ENCODE measurements at places on chromosomes 6 and 20.

- peak; percentile 77 for DNase-seq
These were observed 235.2 kb downstream of the SYNE1 start for GRCh38 chr6:152401978-152402377.

DNA sequence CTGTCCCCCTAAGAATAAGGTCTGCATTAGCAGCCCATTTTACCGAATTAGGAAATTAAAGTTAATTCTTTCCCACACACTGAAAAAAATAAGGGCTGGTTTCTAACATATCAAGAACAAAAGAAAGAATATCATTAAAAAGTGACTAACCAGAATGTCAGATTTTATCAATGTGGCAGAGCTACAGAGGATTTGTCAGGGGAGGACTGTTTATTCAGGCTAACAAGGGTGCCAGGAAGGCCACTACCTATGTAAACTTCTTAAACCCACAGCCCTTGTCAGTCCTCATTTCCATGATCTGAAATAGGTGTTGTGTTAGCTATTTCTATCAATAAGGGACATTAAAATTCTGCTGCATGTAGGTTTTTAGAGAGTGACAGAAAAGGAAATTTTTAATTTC lies 76.4 kb downstream of the BACH2 start:
- DNase-seq = no peak

- DNase-seq = peak; percentile 68
These were observed 277.7 kb upstream of the RIMS1 start for GRCh38 chr6:71608646-71609045.

DNA sequence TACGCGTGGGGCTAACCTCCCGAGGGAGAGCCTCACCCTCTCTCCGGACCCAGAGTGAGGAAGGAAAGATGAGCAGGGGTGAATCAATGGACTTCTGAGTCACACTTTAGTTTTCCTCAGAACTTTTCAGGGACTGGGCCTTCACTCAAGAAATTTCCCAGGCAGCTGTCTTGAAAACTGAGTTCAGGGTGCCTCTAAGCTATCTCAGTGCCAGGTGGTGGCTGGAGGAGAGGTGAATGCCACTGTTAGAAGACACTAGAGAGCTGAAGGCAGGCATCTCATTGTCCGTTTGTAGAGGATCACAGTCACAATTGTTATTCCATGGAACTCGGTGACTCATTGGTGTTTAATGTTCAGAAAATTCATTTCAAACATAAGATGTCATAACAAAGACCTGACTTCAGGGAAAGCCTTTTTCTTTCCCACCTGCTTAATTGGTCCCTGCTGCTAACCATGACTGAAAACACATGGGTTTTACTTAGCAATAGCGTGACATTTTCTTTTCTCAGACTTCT lies 5.3 kb upstream of the SERPINB6 start:
- peak; percentile 74 for DNase-seq

- no peak for DNase-seq
These were observed 108.9 kb downstream of the UST start for GRCh38 chr6:148855744-148856143.

DNA sequence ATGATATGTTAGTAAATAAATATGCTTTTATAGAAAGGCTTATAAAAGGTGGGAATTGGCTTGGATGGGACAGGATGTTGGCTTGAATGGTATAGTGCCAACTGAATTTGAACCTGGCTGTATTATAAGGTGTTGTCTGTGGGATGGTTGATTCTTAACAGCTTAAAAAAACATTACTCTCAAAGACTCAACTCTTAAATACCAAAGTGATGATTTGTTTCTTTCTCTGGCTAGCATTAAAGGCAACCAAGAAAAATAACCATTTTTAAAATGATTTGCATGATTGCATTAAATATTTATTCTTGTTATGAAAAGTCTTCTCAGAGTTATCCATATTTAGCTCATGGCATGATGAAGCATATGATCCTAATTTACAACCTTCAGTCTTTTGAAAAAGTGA lies 216.2 kb downstream of the RIMS1 start:
- DNase-seq = no peak

GRCh38 chr20:428658-429200 lies 20.6 kb downstream of the RBCK1 start:
- no peak for DNase-seq

DNA sequence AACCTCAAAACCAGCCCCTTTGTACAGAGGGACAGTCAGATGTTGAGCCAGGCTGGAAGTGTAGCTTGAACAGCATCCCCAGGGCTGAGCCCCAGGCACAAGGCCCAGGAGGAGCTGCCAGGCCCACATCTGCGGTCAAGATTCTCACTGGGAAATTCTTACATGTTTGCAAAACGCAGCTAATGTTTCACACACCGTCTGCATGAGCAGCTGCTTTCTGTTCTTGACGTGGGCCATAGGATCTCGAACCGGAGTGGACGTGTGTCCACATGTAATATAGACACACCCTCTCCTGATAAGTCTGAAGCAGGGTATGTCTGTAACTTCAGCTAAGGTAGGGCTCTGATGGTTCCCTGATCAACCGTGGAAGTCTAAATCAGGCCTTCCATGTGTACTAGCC lies 41.3 kb upstream of the TRAF3IP2 start:
- peak; percentile 55 for DNase-seq

All from mammary epithelial cell (primary cell).